AG20443 (cell line): ENCODE measurements at places on chromosomes 3 and 15.

DNA sequence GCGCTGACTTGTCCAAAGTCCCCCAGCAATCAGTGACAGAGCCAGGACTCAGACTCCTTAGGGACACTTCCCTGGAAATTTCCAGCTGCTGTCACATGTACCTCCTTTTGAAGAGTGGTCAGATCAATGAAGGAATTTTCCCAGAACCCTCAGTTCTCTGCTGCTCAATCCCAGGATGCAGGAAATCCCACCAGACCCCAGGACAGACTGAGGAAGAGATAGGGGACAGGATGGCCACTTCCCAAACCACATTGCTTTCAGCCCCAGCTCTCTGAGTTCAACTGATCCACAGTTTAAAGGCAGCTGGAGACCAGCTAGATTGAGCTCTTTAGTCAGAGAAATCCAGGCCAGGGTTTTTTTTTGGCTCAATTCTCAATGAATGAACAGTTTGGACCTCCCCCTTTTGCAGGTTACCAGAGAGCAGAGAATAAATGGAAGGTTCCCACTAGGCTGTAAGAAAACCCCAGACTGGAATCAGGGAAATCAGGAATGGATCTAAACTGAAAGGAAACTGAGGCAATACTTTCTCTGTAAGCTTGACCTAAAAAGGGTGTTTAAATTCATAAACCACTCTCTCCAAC, 1.5 kb downstream of the CYP1A1 start:
- DNase-seq, result peak; percentile 60

GRCh38 chr15:83327041-83327440, 42.6 kb upstream of the BNC1 start:
- no peak for DNase-seq

DNA sequence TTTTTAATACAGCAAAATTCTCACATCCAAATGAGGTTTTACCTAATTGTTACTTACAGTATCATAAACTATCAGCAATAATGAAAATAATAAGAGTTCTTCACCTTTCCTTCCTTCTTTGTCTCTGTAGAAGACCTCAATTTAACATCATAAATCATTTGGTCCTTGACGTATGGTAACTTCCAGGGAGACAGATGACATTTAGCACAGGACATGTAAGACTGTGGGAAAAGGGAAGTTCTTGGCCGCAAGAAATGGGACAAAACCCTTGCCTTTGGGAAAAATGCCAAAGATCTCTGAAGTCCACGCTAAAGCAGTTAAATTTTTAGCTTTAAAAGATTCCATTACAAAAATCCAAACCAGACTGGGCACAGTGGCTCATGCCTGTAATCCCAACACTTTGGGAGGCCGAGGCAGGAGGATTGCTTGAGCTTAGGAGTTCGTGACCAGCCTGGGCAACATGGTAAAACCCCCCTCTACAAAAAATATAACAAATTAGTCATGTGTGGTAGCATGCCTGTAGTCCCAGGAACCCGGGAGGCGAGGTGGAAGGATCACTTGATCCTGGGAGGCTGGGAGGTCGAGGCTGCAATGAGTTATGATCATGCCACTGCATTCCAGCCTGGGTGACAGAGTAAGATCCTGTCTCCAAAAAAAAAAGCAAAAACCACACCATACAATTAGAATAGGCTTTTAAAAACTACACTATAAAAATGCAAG, 8.8 kb downstream of the PTPN9 start:
- DNase-seq, result no peak

- DNase-seq, result no peak
Measured at GRCh38 chr3:14802381-14802731, 16.4 kb upstream of the FGD5 start.

GRCh38 chr15:38260077-38260476, 7.4 kb downstream of the SPRED1 start:
- DNase-seq, result peak; percentile 24

DNA sequence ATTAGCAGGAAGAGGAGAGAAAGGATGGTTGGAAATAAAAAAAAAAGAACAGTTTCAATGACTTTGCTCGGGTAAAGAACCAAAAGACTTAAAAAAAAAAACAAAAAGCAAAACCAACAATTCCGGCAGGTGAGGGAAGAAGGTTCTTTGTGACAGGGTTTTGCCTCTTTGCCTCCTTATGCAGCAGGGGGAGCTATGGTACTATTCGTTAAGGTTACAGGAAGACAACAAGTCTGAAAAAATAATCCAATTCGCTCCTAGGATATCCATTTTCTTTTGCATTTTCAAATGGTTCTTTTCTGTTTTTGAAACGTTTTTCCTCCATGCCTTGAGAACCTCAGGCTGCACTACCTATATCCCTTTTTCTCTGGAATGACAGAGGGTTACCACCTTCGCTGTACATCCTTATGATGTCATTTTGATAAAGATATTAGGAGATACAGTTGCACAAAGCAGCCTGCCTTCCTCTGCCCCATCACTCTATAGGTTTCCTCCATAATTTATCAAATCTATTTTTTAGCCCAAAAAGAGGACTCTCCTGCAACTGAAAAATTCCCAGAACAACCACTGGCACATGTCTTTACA, 55.0 kb downstream of the CFAP20DC start:
- peak; percentile 71 for DNase-seq

DNA sequence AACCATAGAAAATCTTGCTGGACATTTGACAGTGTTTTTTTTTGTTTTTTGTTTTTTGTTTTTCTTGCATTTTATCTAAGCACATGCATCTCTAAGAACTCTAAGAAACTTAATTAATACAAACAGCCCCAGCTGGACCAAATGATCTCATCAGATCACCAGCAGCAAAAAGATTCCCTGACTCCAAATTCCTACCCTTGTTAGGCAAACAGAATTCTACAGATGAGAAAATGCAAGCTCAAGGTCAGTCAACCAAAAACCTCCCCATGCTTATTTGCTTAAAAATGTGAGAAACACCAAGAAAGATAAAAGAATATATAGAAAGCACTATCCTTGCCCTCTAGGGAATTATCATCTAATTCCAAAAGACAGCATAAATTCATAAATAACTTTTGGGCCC, 65.4 kb downstream of the FOXP1 start:
- no peak for DNase-seq

GRCh38 chr3:194756460-194756779, 70.7 kb downstream of the FAM43A start:
- no peak for DNase-seq

DNA sequence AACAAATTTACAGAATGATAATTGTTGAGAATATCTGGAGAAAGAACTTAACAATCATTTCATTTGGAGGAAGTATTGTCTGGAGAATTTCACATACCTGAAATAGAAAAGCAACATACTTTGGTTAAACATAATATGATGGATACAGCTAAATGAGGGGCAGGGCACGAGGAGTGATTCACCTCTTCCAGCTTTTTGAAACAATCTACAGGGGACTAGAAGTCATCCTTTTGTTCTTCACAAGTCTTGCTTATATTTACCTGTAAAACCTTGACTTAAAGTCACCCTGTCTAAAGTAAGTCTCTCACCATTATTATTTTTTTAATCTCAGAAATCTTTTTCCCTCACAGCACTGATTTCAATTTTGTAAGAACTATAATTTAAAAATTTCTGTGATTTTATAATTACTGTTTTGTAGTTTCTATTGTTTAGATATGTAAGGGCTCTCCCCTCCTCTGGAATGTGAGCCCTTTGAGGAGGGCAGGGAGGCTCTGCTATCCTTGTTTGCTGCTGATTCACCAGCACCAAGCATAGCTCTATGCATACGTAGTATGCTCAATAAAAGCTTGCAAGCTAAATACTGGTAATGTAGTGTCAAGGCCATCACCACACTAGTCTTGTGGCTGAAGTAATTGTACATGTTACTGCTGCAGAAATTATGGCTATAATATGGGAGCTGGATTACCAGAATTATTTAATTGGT, 193.9 kb upstream of the THRB start:
- no peak for DNase-seq

DNA sequence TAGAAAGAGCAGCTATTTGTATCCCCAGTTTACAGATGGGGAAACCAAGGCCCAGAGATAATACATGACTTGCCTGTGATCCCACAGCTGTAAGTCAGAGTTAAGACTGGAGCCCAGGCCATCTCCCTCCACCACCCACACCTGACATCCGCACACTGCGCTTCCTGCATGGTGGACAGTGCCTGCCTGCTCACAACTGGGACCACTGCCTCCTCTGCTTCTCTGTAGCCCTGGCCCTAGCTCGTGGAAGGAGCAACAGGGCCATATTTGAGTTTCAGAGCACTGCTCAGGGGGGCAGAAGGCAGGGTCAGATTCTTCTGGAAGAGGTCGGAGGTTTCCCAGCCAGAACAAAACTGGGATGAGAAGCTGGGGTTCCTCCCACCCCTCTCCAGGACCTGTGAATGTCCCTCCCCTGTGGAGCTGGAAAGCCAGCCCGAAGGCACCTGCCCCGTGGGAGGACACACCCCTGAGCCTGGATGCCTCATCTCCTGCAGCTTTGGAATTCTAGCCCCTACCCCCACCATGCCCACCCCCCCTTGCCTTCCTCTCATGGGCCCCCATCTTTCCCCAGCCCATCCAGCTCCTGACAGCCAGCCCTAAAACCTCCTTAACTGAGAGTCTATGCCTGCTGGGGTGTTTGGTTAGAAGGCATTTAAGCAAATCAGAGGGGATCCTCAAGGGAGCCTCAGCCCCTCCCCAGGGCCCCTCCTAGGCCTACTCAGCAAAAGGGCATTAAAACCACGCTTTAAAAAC, 100.1 kb downstream of the TPRA1 start:
- no peak for DNase-seq

DNA sequence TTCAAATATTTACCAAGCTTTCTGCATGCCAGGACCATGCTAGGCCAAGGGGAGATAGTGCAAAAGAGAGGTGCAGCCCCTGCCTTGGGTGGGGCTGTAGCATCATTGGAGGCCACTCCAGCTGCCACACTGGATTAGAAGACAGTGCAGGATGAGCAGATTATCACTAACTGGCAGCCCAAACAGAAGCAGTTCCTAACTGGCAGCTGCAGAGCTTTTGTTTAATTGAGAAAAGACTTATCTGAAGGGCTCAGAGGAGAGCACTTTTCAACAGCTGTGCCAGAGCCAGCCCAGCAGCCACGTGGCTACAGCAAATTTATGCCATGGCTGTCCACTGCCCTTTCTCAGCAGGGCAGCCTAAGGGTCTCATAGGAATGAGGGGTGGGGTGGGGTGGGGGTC, 13.5 kb upstream of the ACSBG1 start:
- DNase-seq, result no peak

- DNase-seq, result no peak
Measured at GRCh38 chr3:99803297-99803696, 14.4 kb upstream of the CMSS1 start.

- DNase-seq, result no peak
Measured at GRCh38 chr15:59997070-59997701, 6.9 kb upstream of the FOXB1 start.

DNA sequence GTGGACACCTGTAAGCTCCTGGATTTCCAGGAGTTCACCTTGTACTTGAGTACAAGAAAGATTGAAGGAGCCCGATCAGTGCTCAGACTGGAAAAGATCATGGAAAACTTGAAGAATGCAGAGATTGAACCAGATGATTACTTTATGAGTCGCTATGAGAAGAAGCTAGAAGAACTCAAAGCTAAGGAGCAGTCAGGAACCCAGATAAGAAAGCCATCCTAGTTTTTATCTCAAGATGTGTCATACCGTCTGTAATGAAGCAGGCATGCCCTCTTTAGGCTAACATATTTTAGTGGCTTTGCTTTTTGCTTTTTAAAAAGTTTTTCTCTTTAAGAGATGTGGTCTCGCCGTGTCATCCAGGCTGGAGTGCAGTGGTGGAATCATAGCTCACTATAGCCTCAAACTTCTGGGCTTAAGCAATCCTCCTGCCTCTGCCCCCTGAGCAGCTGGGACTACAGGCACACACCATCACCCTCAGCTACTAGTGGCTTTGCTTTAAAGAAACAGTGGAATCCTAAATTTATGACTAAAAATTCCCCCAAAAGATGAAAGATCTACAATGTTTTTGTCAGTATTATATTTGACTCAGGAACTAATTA, 28.1 kb downstream of the EXOG start:
- DNase-seq, result no peak

GRCh38 chr3:126439968-126440708, 35.6 kb downstream of the ZXDC start:
- no peak for DNase-seq

GRCh38 chr3:48991851-48992545, 2.0 kb downstream of the P4HTM start:
- no peak for DNase-seq

DNA sequence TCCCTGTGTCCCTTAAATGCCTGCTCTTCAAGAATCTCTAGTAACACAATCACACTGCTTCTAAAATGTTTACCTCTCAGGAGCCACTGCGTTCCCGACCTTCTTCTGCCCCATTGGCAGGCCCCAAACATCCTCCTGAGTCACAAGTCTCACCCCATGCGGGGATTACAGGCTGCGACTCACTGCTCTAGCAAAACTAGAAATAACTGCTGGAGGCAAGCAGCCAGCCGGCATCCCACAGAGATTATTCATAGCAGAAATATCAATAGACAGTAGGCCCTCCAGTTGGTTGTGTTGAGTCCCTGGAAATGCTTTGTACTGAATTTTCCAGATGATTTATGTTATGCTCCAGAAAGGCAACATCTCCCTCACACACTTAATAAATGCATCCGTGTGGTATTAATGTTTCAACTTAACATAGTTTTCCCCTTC, 64.8 kb downstream of the RFTN1 start:
- DNase-seq, result peak; percentile 89

- no peak for DNase-seq
Measured at GRCh38 chr15:65833501-65834205, 35.6 kb upstream of the RAB11A start.

DNA sequence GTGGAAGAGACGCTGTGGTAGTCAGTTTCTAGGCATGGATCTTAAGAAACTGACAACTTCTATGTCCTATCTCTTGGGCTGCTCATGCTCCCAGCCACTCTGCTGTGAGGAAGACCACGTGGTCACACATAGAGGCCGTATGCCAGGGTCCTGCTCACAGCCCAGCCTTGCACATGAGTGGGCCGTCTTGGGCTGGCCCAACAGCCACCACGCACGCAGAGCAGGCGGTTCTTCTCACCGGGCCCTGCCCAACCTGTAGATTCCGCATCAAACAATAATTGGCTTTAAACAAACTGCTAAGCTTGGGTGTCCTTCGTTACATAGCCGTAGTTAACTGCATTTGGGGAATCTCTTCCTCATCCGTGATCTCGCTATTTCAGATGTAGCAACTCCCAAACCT, 26.0 kb downstream of the SLC41A3 start:
- DNase-seq, result no peak

DNA sequence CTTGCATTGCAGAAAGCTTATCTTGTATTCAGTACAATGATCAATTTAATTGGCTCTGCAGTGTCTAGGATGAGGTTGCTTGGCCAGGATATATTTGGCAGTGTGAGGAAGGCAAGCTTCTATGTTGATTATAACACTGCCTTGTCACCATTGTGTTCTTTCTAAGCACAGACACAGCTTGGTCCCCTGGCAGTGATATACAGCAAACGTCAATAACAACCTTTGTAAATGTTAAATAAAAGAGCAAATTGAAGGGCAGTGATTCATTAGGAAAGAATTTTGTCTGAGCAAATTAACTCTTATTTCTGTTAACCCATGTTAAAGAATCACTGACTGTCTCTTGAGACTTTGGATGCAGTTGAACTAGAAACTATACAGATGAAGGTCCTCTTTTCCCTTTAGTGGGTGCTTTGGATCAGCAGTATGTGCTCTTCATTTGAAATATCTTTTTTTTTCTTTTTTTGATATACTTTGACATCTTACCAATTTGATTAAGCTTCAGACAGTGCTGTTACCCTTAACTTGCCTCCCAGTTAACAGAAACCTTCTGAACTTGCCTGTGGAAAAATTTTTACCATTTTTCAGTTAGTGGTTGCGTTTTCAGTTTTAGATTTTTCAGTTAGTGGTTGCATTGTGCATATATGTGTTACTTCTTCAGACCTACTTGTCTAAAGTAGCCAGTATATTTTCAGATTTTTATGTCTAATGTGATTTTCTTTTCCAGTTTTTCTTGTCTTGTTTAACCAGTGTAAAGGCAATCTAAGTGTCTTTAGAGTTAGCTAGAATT, 199.8 kb downstream of the TCF12 start:
- DNase-seq, result no peak
